NCI-H526 treated with DMSO at 0.1 percent for 48 hours (cell line): ENCODE measurements at places on chromosomes 5 and 9.

GRCh38 chr5:1814183-1815020 is 13.2 kb downstream of the NDUFS6 start:
- DNase-seq = no peak

- no peak for DNase-seq
Observed at GRCh38 chr5:1542781-1543180, 19.0 kb upstream of the LPCAT1 start.

GRCh38 chr9:89135591-89136166 is 42.9 kb downstream of the SHC3 start:
- DNase-seq = no peak

DNA sequence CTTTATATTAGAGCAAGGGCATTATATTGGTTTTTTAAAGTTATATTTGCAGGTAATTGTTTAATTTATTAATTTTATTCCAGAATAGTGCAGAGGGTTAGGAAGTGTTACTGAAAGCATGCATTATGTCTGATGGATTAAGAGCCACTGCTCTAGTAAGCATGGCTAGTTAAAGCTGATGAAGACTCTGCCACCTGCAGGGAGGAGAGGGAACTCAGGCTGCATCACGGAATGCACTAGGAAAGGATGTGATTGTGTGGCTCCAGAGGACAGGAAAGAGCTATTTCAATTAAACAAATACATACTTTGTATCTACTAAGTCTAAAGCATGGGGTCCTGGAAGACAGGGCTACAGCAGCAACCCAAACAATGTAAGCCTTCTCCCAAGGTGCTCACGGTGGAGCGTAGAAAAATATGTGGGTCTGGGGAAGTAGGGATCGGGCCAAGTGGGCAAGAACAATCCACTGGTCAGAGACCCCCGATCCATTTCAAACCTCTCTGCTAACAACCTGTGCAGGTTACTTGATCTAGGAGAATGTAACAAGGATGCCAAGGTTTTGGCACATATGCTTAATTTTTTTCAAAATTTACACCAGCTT is 15.3 kb upstream of the GRXCR2 start:
- no peak for DNase-seq

DNA sequence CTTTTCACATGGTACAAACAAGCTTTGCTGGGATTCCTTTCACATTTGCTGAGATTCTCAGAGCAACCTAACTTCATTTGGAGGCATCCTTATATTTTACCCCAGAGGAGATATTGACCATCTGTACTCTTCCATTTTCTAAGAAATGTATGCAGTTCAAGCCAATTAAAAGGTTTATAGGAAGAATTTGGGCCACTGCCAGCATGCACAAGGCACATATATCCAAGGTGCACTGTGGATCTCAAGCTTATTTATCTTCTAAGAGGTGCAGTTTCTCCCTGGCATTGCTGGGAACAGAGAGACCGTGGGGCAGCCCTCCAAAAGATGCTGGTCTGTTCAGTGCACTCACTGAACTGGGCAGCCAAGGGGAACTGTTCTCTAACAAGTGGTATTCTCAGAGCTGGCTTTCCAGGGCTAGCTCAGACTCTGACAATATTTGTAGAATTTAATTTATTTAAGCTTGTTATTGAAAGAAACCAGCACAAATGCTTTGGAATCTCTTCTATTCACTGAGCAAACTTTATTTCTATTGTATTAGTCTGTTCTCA is 213.3 kb downstream of the TENT4A start:
- no peak for DNase-seq

DNA sequence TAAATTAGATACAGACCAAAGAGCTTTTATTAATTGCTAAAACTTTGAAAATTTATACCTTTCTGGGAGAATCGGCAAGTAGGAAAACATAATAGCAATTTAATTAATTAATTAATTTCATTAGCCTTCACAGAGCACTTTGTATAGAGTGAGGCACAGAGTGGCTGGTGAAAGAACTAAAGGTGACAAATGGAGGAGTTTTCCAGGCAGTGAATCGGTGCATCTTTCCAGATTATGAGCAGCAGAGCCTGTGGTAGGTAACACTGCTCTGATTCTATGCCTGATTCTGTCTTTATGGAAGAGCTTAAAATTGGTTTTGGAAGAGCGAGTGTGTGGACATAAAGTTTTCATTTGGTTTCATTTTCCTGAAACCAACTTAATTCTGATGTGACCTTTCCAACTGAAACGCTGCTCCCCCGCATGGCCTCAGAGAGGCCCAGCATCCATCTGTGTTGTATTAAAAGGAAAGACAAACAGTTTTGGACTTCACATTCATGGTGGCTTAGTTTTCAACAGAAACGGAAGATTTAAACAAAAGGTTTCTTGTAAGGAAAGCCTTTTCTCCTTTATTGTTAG is 188.9 kb upstream of the RPS23 start:
- no peak for DNase-seq

- no peak for DNase-seq
Observed at GRCh38 chr9:78406933-78407332, 110.0 kb downstream of the PSAT1 start.

DNA sequence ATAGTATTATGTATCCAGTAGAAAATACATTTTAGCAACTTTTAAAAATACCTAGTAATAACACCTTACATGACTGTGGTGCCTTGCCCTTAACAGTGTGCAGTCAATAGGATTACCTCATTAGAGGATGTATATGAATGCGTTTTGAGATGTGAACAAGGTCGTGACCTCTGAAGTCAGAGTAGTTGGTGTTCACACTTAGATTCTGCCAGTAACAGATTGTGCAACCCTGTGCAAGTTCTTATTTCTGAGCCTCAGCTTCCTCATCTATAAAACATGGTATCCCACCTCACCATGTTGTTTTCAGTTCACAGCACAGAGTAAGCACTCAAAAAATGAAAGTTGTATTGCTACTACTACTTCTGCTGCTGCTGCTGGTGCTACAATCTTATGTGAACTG is 347.3 kb downstream of the KDM4C start:
- no peak for DNase-seq
